ENCODE measurements at places on chromosomes 1 and 21.

- no peak for DNase-seq
Observed at GRCh38 chr1:192552760-192553191, 22.8 kb upstream of the RGS1 start.

- no peak for DNase-seq
Observed at GRCh38 chr1:22754106-22754768, 43.6 kb downstream of the EPHB2 start.

DNA sequence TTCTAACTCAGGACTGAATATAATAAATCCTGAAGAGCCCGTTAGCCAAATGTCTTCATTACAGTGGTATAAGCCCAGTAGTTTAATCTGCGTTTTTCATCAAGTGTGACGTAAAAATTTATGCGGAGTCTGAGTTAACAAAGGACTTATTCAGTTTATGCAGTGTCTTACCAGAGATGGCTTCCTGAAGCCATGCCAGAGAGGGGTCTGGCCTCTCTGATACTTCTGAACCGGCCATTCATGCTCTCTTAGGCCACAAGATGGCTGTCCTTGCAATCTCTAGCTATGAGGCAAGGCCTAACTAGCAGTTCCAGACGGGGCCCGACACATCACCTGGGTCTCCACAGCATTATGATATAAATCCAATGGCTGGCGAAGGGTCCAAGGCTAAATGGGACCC, 101.4 kb downstream of the TEX35 start:
- DNase-seq, result no peak

- DNase-seq, result no peak
Observed at GRCh38 chr1:30404341-30404740, 319.0 kb downstream of the MATN1 start.

DNA sequence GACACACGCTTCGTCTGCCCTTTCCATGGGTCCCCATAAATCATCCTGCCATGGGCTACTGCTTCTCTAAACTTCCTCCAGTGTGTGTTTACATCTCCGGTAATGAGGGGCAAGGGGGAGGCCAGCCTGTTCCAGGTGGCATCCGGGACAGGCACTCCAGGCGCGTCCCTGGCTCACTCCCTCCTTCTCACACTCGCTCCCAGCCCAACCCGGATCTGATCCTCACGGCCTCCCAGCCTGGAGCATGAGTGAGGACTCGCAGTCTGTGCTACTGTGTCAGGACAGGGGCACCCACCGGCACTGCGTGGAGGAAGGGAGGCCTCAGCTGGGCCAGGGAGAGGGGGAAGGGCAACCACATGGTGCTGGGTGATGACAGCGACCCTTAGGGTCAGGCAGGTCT, 225.4 kb downstream of the TRABD2B start:
- DNase-seq, result no peak

- no peak for DNase-seq
Observed at GRCh38 chr1:151984313-151984956, 9.2 kb downstream of the S100A10 start.

DNA sequence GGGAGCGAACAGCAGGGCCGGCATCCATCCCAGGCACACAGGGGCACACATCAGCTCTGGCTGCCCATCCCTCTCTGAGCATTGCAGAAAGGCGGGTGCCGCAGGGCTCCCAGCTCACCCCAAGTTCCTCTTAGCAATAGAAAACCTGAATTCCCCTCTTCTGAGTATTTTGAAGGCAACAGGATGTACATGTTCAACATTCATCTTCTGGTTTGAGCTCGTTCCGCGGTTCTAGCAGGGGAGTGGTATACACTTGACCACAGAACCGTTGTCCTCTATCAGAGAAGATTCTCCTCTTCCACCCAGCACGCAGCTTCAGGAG, 23.6 kb downstream of the ACTA1 start:
- DNase-seq, result no peak

- peak; percentile 58 for DNase-seq
Observed at GRCh38 chr1:21651214-21652042, 17.7 kb downstream of the RAP1GAP start.

DNA sequence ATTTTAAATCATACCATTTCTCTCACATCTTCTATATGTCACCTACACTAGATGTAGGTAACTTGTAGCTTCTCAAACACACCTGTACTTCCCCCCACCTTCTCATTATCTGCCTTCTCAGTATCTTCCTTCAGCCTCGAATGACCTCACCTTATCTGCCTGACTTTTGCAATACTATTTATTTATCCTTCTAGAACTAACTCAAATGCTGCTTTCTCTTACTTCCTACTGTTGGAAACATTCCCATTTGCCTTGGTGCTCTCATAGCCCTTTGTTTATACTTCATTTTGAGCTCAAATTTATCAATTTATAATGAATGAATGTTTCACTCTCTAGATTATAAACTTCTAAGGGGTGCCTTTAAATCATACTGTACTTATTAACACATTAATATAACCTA, 50.4 kb upstream of the KIAA1614 start:
- DNase-seq, result peak; percentile 20

GRCh38 chr1:213858581-213858980, 129.2 kb upstream of the PROX1 start:
- no peak for DNase-seq

GRCh38 chr1:228037401-228038386, 30.9 kb downstream of the WNT3A start:
- peak; percentile 25 for DNase-seq

DNA sequence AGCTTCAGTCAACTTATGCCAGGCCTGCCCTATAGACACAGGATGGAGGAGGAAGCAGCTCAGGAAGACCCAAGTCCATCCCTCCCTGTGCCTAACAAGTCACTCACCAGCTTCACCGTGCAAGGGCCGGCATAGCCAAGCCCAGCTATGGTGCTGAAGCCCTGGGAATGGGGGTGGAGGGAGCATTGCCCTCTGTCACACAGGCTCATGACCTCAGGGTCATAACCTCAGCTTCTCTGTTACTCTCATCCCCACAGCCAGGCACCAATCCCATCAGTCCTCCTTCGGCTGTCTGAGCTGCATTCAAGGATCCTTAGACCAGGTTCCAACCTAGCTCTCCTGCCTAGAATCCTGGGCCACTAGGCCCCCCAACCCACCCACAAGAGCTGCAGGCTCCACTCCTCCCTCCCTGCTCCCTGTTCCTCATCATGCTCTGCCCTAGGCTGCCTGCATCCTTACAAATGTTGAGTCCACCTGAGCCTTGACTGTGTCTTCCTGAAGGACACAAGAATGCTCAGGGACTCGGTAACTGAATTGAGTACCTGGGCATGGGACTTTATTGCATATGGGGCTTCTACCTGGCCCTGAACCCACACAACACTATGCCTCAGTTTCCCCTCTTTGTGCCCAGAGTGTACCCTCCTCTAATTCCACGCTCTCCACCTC, 1.7 kb downstream of the CD244 start:
- no peak for DNase-seq

GRCh38 chr1:32939655-32940371, 24.8 kb downstream of the RNF19B start:
- no peak for DNase-seq

DNA sequence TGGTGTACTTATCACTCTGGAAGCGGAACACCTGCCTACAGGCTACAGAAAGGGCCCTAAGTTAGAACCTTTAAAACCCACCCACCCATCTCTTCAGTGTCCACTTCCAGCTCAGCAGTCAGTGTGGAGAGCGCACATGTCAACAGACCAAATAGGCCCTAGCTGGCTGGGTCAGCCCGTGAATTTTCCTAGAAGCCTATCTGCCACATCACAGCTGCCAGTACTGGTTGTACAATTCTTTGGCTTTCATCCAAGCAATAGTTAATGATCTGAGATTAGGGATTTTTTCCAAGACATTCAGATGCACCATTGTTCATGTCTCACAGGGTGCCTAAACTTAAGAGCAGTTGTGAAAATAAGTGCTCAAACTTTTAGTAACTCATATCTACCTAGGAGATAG, 197.1 kb downstream of the KCNK2 start:
- no peak for DNase-seq

- no peak for DNase-seq
Observed at GRCh38 chr1:26838474-26839338, 12.2 kb downstream of the ZDHHC18 start.

DNA sequence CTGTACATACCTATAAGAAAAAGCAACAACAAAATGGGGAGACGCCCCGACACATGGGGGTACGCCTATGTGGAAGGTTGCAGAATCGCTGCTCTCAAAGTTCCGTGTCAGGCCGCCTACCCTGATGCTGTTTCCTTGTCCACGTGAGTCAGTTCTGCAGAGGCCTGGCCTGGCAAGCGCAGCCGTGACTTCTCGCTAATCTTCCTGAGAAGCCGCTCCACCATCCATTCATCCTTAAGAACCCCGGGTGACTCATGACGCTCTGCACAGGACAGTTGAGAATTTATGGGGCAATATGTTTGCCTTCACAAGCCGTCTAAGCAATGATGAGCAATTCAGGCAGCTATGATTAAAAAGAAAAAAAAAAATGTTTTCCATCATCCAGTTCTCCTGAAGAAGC, 122.3 kb upstream of the TMPRSS2 start:
- no peak for DNase-seq

DNA sequence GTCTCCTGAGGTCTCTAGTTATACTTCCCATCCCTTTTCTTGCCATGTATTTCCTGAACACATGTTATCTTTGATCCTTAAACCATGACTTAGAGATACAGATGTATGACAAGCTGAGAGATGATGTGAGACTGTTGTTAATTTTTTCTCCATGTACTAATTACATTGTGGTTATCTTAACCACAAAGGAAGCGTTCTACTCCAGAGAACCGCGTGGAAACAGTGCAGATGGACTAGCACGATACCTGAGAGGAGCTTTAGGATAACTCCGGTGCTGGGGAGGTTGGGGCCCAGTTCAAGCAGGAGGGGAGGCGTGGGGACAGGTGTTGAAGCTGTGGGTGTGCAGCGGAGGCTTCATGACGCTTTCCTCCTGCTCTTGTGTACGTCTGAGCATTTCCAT, 17.5 kb downstream of the PDE9A start:
- no peak for DNase-seq

DNA sequence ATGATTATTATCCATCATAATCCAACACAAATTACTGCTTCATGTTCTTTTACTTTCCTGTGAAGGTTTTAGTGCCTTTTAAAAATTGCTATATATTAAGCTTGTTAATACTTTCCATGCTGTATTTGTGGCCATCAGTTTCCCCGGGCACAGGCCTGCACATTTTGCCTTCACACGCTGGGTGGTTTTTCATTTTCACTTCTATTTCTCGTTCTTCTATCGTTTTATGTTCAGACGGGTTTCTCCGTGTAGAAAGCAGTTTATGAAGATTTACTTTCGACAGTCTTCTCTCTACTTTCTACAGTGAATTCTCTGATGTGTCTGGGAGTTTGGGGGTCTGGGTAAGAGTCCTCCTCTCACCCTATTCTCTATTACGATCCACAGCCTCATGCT, 9.5 kb downstream of the RUNX3 start:
- DNase-seq, result no peak

- no peak for DNase-seq
Observed at GRCh38 chr1:224710196-224710595, 94.1 kb downstream of the CNIH3 start.

GRCh38 chr1:108000620-108001111, 35.7 kb upstream of the VAV3 start:
- DNase-seq, result no peak

DNA sequence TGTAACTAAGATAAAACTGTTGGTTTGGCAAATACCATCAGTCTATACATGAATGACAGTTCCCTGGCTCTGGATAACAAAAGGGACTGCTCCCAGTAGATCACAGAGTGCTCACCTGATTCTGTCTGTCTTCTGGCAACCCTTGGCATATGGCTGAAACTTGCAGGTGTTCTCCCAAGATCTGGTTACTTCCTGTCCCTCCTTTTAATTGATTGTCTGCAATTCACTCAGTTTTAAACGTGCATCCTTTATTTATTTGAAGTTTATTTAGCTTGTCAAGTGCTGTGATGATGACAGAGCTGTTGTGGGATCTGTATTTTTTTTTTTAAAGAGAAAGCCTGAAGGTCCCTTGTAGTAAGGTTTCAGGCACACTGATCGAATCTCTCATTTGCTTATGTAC, 3.4 kb downstream of the KCNA3 start:
- no peak for DNase-seq

GRCh38 chr1:115076384-115076915, 12.9 kb downstream of the TSPAN2 start:
- DNase-seq, result no peak

- no peak for DNase-seq
Observed at GRCh38 chr1:182426442-182427430, 23.2 kb upstream of the RGSL1 start.

GRCh38 chr1:34787461-34788420, 5.1 kb upstream of the GJA4 start:
- DNase-seq, result no peak

GRCh38 chr1:206606867-206607266, 5.4 kb downstream of the EIF2D start:
- DNase-seq, result peak; percentile 56

DNA sequence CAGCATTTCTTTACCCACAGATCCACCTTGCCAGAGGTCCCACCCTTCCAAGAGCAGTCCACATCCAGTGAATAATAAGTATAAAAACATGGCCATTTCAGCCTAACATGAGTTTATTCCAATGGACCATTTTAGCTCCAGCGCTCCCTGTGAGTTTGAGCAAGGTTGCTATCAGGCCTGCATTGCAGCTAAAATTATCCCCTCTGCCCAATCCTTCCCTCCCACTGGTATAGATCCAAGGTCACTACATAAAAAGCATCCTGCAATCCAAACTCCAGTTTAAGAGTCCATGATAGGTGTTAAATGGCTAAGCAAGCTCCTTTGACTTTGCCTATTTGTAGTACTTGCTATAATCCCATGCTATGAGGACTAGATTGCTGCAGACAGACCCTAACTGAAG, 35.6 kb downstream of the SLC5A9 start:
- DNase-seq, result no peak

DNA sequence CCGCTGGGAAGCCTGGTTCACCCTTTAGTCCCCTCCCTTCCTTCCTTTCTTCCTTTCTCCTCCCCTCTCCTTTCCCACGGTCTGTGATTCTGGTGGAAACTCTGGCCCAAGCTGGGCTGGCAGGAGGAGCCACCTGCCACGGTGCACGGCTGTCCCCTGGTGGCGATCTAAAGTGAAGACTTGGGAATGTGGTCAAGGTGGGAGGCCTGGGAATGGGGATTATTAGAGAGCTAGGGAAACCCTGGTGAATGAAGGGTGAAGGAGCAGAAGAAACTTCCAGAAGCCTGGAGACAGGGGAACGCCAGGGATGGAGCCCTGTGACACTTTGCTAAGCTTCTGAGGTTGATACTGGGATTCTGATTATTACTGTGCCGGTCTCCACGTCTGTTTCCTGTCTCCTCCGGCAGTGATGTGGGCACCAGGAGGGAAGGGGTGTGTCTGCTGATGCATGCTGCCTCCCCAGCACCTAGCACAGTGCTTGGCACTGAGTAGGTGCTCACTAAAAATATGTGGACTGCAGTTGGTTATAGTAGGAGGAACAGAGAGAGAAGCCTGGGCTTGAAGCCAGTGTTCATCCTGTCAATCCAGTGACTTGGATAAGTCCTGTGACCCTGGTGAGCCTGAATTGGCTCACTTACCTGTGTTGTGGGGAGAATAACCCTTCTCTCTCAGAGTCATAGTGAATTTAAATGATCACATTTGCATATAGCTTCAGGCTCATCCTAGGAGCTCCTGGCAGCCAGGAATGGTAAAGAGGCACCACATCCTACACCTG, 71.2 kb upstream of the NBPF3 start:
- DNase-seq, result peak; percentile 77

Data from Caco-2 (cell line).